T-cell (primary cell): ENCODE measurements at places on chromosomes 11 and 22. TPM values are rescaled to one million over a fixed set of nuclear protein-coding genes. Genes with fewer than 3 reads are reported as not detected.

Gene PGM2L1
- 10.8 TPM for total RNA-seq

DNA sequence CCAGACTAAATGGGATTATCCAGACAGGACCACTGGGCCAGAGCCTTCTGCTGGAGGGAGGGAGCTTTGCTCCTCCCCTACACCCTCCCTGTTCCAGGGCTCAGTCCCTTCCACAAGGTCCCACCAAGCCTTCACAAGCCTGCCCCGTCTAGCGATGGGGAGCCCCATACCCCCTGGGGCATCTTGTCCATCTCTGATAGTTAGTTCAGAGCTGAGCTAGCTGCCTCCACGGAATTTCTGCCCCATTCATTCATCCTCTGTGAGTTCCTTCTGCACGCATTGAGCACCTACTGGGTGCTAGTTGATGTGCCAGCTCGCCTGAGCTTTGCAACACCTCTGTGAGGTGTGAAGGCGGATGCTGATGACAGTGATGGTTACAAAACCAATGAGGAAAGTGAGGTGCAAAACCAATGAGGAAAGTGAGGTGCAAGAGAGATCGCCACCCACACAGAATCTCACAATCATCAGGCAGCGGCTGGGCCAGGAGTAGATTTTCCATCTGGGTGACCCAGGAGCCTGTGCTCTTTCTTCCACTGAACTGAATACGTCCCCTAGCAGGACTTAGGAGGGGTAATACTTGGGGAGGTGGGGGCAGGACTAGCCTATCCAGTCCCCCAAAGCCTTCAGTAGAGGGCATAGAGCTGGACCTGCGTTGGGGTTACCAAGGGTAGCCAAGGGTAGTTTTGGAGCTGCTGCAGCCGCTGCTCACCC is 21.5 kb upstream of the CBX7 start:
- peaks cover 25% of the 10 kb centered on the region for H3K4me1 ChIP-seq
- H3K36me3 ChIP-seq = no peaks in the 10 kb centered on the region
- peak overlapping the region; percentile 98 for H3K27ac ChIP-seq

GRCh38 chr11:66950112-66950535 is 8.1 kb downstream of the PC start:
- no peaks in the 10 kb centered on the region for H3K36me3 ChIP-seq
- no peak for DNase-seq
- no peak overlapping the region for H3K4me3 ChIP-seq
- H3K27ac ChIP-seq = no peak overlapping the region
- H3K27me3 ChIP-seq = no peaks in the 10 kb centered on the region

DNA sequence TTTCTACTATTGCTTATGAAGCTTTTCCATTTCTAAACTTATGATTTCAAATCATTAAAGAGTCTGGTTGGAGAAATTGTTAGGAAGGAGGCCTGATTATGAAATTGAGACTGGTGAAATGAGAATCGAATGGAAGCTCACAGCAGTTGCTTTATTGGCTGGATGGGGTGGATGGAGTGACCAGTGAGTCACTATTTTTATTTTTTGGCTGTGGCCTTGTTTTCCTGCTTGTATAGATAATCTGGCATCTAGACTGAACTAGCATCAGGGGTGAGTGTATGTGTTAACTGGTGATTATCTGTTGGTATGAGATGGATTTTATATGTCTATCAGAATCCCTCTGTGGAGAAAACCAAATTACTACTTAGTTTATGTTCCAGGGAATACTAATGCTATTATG is 36.2 kb downstream of the UVRAG start:
- DNase-seq = no peak
- peaks cover 4% of the 10 kb centered on the region for H3K36me3 ChIP-seq
- H3K4me3 ChIP-seq = no peak overlapping the region
- no peaks in the 10 kb centered on the region for H3K4me1 ChIP-seq
- no peak overlapping the region for H3K27ac ChIP-seq

Gene KIRREL3
- not detected for total RNA-seq

GRCh38 chr22:35437049-35437448 is 37.1 kb downstream of the MCM5 start:
- H3K27ac ChIP-seq = no peak overlapping the region
- no peaks in the 10 kb centered on the region for H3K4me1 ChIP-seq
- peaks cover 2% of the 10 kb centered on the region for H3K36me3 ChIP-seq
- DNase-seq = no peak

- H3K27ac ChIP-seq = no peak overlapping the region
- peaks cover 29% of the 10 kb centered on the region for H3K27me3 ChIP-seq
- no peak for DNase-seq
- no peak overlapping the region for H3K4me3 ChIP-seq
- no peaks in the 10 kb centered on the region for H3K4me1 ChIP-seq
- H3K36me3 ChIP-seq = no peaks in the 10 kb centered on the region
Measured at GRCh38 chr22:48258064-48258701, 1495.7 kb downstream of the TBC1D22A start.

Gene MTCH2
- total RNA-seq = 20.6 TPM

GRCh38 chr22:37971475-37972434 is 12.6 kb downstream of the SOX10 start:
- no peaks in the 10 kb centered on the region for H3K4me1 ChIP-seq
- no peak for DNase-seq
- H3K36me3 ChIP-seq = peaks cover 21% of the 10 kb centered on the region
- no peak overlapping the region for H3K4me3 ChIP-seq

DNA sequence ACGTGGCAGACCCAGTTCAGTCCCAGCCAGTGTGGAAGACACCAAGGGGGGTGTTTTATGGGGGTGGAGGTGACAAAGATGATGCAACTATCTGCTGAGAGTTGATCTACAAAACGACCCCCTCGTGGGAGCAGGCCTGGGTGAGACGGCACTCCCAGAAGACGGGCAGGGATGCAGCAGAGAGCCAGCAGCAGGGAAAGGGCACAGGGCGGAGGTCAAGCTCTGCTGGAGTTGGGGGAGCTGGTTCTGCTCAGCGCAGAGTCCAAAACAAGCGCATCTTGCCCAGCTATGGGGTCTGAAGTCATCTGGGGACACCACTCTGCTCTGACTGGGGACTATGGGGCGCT is 3.9 kb downstream of the GNB1L start:
- DNase-seq = no peak
- peaks cover 58% of the 10 kb centered on the region for H3K4me1 ChIP-seq
- no peaks in the 10 kb centered on the region for H3K27me3 ChIP-seq
- no peak overlapping the region for H3K4me3 ChIP-seq
- H3K27ac ChIP-seq = no peak overlapping the region
- peaks cover 39% of the 10 kb centered on the region for H3K36me3 ChIP-seq

Gene SCGB1C1
- total RNA-seq = not detected

GRCh38 chr11:105780781-105781525 is 171.1 kb downstream of the GRIA4 start:
- DNase-seq = no peak
- H3K27ac ChIP-seq = no peak overlapping the region
- no peaks in the 10 kb centered on the region for H3K27me3 ChIP-seq
- H3K36me3 ChIP-seq = no peaks in the 10 kb centered on the region

Gene BIK
- total RNA-seq = 3.2 TPM

DNA sequence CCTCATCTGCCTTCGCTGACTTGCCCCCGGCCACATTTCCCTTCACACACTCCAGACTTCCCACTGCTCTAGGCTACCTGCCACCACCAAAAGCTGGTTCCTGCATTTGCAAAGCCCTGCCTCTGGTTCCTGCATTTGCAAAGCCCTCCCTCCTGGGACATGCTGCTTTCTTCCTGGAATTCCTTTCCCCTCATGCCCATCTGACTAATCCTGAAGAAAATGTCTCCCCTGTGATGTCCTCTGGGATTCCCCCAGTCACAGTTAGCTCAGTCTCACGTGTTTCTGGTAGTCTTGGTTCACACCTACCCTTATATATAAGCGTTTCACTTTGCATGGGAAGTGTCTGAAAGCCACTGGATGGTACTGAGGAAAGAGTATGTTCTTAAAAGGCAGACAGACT is 206.9 kb downstream of the DBX1 start:
- DNase-seq = no peak
- H3K4me1 ChIP-seq = no peaks in the 10 kb centered on the region
- no peaks in the 10 kb centered on the region for H3K27me3 ChIP-seq
- H3K4me3 ChIP-seq = no peak overlapping the region
- H3K36me3 ChIP-seq = no peaks in the 10 kb centered on the region
- H3K27ac ChIP-seq = no peak overlapping the region

- H3K27me3 ChIP-seq = peaks cover 12% of the 10 kb centered on the region
- H3K27ac ChIP-seq = no peak overlapping the region
- DNase-seq = no peak
Measured at GRCh38 chr11:2525166-2525861, 80.5 kb downstream of the KCNQ1 start.

DNA sequence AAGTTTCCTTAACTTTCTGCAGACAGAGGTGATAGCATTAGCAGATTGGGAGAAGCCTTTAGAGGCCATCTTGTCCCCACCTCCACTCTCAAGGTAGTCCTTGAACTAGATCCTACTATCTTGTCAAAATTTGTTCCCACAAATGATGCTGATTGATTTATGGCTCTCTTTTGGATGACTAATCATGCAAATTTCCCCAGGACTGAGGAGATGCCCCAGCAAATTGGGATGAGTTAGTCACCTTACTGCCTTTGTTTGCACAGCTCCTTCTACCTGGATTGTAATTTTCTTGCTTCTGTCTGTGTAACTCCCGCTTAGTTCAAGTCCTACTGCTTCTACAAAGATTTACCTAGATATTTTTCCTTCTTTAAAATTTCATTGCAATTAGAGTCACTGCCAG is 391.4 kb upstream of the CADM1 start:
- no peak overlapping the region for H3K27ac ChIP-seq
- no peak overlapping the region for H3K4me3 ChIP-seq
- DNase-seq = no peak
- H3K4me1 ChIP-seq = no peaks in the 10 kb centered on the region
- H3K27me3 ChIP-seq = no peaks in the 10 kb centered on the region

Gene STT3A
- 103 TPM for total RNA-seq

Gene SMIM38
- 1.3 TPM for total RNA-seq

Gene TESMIN
- total RNA-seq = 8.3 TPM

Gene APOL4
- 0.22 TPM for total RNA-seq

DNA sequence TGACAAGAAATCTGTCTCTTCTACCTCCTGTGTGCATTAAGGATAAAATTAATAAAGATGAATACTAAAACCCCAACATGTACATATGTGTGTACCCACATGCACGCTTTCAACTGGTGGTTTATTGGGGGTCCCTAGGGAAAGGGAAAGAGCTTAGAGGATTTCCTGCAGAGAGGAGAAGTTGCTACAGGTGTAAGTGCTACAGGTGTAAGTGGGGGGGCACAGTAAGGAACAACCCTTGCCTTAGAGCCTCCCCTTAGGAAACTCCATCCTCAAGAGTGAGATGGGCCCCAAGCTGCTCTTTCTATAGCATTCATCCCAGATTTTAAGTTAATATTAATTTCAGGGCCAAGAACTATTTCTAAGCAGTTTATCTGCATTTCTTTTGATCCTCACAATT is 11.9 kb upstream of the ABCC8 start:
- H3K4me3 ChIP-seq = no peak overlapping the region
- DNase-seq = no peak
- no peak overlapping the region for H3K27ac ChIP-seq

- H3K27me3 ChIP-seq = peaks cover 7% of the 10 kb centered on the region
- H3K36me3 ChIP-seq = no peaks in the 10 kb centered on the region
- DNase-seq = no peak
- peaks cover 15% of the 10 kb centered on the region for H3K4me1 ChIP-seq
Measured at GRCh38 chr11:2694995-2695939, 4.5 kb downstream of the KCNQ1OT1 start.

- H3K36me3 ChIP-seq = no peaks in the 10 kb centered on the region
- no peaks in the 10 kb centered on the region for H3K4me1 ChIP-seq
- no peak for DNase-seq
- no peak overlapping the region for H3K4me3 ChIP-seq
Measured at GRCh38 chr11:101582236-101582988, 1.4 kb downstream of the TRPC6 start.

- DNase-seq = no peak
- H3K4me1 ChIP-seq = no peaks in the 10 kb centered on the region
- no peak overlapping the region for H3K27ac ChIP-seq
- H3K4me3 ChIP-seq = no peak overlapping the region
Measured at GRCh38 chr11:5274395-5274794, 4.7 kb upstream of the HBE1 start.

DNA sequence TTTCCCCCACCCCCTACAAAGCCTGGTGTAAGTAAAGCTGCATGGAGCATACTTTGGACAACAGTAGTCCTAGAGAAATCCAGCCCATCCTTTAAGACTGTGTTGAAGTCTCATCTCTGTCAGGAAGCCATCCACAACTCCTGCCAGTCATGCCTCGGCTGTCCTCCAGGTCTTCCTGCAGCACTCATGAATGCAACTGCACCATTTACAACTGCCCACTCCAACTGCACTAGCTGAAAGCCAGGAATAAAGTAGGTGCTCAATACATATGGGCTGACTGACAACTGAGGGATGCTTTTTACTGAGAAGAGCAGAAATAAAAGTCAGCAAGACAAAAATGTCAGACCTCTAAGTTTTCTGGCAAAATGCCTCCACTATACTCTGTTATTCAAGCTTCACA is 27.4 kb downstream of the IL18BP start:
- DNase-seq = no peak
- no peaks in the 10 kb centered on the region for H3K27me3 ChIP-seq
- no peak overlapping the region for H3K4me3 ChIP-seq
- peaks cover 10% of the 10 kb centered on the region for H3K36me3 ChIP-seq
- H3K4me1 ChIP-seq = peaks cover 4% of the 10 kb centered on the region

DNA sequence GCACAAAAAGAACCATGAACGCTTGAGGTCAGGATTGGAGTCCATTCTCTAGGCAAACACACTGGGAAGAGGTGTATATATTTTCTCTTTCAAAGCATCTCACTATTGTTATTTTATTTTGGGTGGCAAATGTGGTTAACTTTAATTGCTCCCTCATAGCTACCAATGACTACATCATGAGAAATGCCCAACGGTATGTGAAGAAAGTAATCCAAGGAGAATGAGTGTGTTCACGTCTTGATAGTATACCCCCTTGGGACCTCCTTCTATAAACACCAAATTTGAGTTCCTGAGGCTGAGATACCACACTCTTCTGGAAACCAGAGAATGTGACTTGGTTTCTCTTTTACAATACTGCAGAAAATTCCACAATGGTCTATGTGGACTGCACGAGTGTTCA is 15.8 kb downstream of the OR8D1 start:
- DNase-seq = no peak
- no peaks in the 10 kb centered on the region for H3K36me3 ChIP-seq
- H3K27me3 ChIP-seq = no peaks in the 10 kb centered on the region
- H3K4me3 ChIP-seq = no peak overlapping the region
- no peak overlapping the region for H3K27ac ChIP-seq
